ENCODE measurements at places on chromosomes 11 and 22.

DNA sequence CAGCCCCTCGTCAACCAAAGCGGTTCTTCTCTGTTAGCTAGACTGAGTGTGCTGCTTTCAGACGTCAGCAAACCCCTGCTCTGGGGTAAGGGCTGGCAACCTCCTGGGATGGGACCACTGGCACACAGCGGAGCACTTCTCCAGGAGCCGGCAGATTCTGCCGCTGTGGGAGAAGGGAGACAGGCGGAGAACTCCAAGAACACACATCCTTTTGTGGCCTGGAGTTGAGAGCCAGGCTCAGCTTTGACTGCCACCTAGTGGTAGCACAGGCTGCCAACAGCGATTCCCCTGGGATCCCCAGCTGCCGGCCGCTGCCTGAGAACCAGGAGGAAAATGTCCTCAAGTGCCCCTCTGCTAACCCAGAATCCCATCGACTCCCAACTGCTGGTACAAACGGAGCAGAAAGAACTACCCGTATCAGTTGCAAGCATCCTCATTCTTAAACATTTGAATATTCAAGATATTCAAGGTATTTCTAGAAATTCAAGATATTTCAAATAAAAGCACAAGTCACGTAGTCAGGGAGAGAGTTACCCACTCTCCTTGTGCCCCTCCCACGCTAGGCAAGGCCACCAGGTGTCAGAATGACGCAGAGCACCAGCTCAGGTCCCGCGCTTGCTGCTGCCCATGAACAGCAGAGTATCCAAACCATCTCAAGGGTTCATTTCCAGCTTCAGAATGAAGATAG, 4.9 kb downstream of the LTO1 start:
- peak; percentile 29 for DNase-seq

DNA sequence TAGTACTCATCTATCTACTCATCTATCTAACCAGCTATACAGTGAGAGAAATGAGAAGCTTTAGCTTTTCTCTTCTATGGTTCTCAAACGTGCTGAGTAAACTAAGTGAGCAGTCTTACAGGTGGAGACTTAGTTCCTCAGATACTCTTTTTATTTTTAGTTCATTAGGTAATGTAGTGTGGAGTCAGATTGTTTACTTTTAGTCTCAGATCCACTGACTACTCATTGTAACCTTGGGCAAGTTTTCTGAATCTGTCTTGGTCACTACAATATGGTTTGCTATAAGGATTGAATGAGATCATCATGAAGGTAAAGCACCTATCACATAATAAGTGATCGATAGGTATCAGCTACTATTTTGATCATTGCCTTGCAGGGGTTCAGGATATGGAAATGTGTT, 160.1 kb downstream of the RAB38 start:
- DNase-seq, result no peak

GRCh38 chr11:88680806-88681205, 343.3 kb upstream of the CTSC start:
- DNase-seq, result no peak

- DNase-seq, result no peak
Observed at GRCh38 chr11:71094296-71095077, 157.9 kb downstream of the SHANK2 start.

- no peak for DNase-seq
Observed at GRCh38 chr11:117428186-117428855, 100.7 kb downstream of the CEP164 start.

- DNase-seq, result no peak
Observed at GRCh38 chr22:37161443-37161842, 11.7 kb upstream of the IL2RB start.

- DNase-seq, result no peak
Observed at GRCh38 chr11:75087319-75088305, 9.1 kb downstream of the OR2AT4 start.

DNA sequence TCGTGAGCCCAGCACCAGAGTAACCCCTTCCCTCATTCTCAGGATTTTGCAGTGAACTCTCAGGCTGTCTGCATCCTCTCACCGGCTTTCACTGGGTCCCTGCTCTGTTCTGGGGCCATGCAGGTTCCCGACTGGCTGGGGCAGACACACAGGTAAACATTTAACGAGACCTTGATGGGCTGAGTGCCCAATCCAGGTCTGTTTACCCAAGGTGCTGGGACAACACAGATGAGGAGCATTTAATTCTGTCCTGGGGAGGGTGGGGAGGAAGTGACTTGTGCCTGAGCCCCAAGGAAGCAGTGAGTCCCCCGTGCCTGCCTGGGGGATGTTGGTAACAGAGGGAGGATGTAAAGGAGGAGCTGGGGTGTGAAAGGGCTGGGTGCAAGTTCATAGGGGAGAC, 4.4 kb downstream of the BIK start:
- no peak for DNase-seq

DNA sequence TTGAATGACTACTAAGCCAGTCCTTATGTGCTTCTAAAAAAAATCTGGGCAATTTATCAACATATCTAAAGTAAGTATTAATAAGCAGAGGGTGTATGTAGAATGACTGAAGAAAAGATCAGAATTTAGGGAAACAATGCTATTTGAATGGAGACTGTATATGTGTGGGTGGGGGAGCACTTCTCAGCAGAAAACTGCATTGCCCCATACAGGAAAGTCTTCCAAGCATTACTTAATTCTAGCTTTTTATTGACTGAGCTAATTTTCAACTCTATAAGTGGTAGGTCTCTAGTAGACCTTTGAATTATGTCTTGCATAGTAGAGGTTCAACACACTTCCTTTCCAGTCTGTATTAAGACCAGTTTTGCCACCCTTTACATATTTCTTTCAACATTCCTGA, 41.7 kb downstream of the CASP12 start:
- DNase-seq, result no peak

DNA sequence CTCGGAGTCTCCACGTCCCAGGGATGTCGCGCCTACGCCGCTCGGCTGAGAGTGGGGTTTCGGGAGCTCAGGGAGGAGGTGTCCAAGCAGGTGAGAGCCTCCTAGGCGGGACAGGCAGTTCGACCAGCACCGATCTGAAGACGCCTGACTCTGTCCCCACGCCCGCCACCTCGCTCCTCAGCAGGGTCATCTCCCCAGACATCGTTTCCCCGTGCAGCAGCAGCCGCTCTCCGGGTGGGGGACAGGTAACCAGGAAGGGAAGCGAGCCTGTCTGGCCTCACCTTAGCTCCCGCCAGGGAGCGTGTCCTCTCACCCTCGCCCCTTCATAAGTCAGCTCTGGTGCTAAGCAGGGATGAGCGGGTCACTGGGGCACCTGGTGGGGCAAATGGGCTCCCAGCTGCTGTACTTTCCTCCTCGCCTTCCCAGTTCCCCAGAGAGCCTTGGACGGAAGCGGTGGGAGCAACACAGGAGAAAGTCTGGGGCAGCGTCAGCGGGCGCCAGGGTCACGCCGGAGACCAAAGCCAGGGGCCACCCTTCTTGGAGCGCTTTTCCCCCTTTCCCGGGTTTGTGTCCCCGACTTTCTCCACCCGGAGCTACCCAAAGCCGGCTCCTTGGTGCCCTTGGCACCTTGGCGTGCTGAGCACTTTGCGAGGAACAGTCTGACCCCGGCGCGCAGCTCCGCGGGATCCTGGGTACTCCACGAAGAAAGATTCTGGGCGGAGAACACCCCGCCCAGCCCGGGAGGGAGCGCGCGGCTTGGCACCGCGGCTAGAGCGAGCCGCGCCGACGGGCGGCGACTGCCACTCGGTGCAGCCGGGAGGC, 1.6 kb downstream of the SPON1 start:
- no peak for DNase-seq

DNA sequence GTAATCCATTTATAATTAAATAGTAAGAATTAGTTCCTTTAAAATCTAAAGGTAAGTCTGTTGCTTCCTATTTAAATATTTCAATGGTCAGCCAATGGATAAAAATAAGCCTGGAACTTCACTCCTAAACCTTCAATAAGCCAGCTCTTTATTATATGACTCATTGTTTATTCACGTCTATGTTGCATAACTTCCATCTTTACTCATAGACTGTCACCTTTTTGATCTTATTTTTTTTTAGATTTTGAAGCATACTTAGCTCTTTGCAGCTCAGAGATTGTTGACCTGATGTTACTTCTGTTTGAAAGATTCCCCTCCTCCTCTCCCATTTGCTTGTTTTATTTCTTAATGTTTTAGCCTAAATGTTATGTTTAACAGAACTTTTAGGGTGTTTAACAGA, 1571.2 kb upstream of the RAG2 start:
- no peak for DNase-seq

GRCh38 chr11:34928268-34928959, 12.0 kb downstream of the PDHX start:
- DNase-seq, result no peak

GRCh38 chr11:16982809-16983208, 31.4 kb downstream of the PLEKHA7 start:
- DNase-seq, result no peak

DNA sequence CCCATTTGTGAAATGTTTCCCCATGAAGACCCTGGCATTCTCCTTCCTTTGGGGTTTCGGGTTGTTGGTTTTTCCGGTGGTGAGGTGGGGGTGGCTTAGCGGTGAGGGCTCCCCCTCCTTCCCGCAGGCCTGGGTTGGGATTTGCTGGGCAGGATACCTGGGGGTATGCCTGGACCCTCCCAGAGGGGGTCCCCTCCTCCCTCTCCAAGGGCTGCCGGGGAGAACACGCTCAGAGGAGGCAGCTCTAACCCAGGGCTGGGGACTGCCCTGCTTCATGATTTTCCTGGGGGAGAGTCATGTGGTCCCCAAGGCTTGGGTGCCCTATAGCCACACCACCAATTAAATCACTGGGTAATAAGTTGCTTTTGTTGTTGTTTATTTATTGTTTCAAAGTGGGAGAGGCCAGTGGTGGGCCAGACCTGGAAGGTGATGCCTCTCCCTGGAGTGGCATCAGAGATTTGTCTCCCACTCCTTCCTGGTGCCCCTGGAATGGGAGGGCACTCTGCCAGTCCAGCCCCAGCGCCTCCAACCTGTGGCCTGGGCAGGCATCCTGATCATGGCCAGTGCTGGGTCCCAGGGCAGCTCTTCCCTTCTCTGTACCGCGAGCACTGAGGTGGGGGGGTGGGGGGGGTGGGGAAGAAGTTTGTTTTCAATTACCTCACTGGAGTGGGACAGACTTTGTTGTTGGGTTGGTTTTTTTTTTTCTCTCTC, 1.3 kb upstream of the CLCF1 start:
- no peak for DNase-seq

DNA sequence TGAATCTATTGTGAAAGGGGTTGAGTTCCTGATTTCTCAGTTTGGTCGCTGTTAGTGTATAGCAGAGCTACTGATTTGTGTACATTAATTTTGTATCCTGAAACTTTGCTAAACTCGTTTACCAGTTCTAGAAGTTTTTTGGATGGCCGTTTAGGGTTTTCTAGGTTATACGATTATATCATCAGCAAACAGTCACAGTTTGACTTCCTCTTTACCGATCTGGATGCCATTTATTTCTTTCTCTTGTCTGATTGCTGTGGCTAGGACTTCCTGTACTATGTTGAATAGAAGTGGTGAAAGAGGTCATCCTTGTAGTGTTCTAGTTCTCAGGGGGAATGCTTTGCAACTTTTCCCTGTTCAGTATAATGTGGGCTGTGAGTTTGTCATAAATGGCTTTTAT, 24.6 kb upstream of the OOSP4B start:
- no peak for DNase-seq

DNA sequence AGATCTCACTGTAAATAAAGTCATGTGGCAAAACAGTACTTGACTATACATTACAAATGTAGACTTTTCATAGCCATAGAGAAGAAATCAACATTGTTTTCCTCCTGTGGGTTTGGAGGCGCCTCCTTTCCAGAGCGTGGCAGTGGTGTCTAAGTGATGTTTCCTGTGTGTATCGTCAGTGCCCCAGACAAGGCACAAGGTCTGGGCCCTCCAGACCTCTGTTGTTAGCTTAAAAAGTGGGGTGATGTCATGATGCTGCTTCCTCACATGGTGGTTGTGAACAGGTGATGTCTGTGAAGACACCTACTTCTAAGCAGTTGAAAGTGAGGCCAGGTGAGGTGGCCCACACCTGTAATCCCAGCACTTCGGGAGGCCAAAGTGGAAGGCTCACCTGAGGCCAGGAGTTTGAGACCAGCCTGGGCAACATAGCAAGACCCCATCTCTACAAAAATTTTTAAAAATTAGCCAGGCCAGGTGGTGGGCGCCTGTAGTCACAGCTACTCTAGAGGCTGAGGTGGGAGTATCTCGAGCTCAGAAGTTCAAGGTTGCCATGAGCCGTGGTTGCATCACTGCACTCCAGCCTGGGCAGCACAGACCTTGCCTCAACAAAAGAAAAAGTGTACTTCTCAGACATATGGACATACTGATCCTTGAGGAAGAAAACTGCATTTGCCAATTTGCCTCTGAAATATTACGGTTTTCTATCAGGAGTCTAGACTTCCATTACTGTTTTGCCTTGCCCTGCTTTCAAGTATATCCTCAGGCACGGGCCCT, 15.7 kb downstream of the NUP50 start:
- DNase-seq, result no peak

DNA sequence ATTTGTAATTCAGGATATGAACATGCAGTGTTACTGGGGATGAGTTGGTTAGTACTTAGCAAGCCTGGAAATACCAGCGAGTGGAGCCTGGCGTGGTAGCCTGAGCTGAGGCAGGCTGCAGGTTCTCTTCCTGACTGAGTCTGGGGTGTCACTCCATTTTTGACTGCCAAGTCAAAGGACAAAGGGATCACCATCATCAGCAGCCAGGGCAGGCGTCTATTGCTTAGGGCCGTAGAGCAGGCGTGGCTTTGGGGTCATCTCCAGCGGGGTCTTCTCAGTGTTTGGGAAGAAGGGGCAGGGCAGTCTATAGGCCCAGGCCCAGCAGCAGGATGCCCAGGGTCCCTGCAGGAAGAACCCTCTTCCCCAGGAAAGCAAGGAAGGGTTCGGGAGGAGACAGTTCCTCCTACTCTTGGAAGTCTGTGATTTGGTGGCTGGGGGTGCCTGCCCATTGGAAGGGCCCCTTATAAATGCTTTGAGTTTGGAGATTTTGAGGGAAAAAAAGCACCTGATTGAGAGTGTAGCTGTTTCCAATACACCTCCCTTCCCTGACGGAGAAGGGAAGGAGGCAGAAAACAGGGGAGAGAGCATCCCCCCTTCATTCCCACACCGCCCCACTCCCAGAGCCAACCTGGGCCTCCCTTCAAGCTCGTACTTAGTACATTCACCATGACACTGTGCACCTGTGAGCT, 51.5 kb upstream of the SPATA19 start:
- DNase-seq, result peak; percentile 5

- DNase-seq, result no peak
Observed at GRCh38 chr11:16606784-16607674, 131.4 kb upstream of the C11orf58 start.

GRCh38 chr11:131762346-131763110, 392.1 kb downstream of the NTM start:
- no peak for DNase-seq

DNA sequence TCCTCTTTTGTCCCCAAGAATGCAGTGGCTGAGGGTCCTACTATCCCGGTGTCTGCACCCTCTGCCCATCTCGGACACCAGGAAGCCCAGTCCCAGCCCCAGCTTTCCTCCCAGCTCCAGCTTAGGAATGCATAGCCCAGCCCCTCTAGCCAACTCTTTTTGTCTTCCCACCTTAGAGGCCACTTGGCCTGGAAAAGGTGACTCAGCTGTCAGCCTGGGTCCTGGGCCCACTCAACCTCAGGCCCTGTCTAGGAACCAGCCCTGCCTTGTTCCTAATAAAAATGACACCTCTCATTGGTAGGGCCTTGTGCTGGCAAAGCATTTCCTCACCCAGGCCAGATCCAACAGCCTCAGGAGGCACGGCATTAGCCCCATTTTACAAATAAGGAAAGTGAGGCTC, 28.2 kb downstream of the PDE2A start:
- DNase-seq, result no peak

GRCh38 chr22:17938484-17938924, 85.9 kb downstream of the MICAL3 start:
- no peak for DNase-seq
